ENCODE measurements at places on chromosomes 1 and 21. TPM values are rescaled to one million over a fixed set of nuclear protein-coding genes. Genes with fewer than 3 reads are reported as not detected.

SH2D1B gene
- not detected for total RNA-seq

HECTD3 gene
- 38.3 TPM for total RNA-seq

LDLRAD1 gene
- total RNA-seq: not detected

RAP1A gene
- total RNA-seq: 112 TPM

SLX9 gene
- total RNA-seq: 39.5 TPM

BATF3 gene
- 6.6 TPM for total RNA-seq

GNPAT gene
- total RNA-seq: 34.3 TPM

ZYG11A gene
- 0.10 TPM for total RNA-seq

RBM11 gene
- total RNA-seq: 0.55 TPM

SYTL1 gene
- total RNA-seq: 139 TPM

GORAB gene
- total RNA-seq: 11.9 TPM

CATSPER4 gene
- total RNA-seq: not detected

AUNIP gene
- 3.0 TPM for total RNA-seq

UBQLN4 gene
- 26.2 TPM for total RNA-seq

TRAPPC3 gene
- 56.2 TPM for total RNA-seq

SLC2A5 gene
- not detected for total RNA-seq

SH2D2A gene
- total RNA-seq: 81.8 TPM

BNIPL gene
- total RNA-seq: 1.0 TPM

FMO2 gene
- not detected for total RNA-seq

KCND3 gene
- total RNA-seq: not detected

GRIK1 gene
- not detected for total RNA-seq

Measured in activated naive CD4-positive, alpha-beta T cell treated with anti-CD3 and anti-CD28 coated beads, Interleukin-2, amount 10 ng/mL, durations not matched to agents 5 hours and 36 hours (primary cell).